Left lung (tissue), 14 donors: ENCODE measurements at places on chromosomes 7 and 10.

DNA sequence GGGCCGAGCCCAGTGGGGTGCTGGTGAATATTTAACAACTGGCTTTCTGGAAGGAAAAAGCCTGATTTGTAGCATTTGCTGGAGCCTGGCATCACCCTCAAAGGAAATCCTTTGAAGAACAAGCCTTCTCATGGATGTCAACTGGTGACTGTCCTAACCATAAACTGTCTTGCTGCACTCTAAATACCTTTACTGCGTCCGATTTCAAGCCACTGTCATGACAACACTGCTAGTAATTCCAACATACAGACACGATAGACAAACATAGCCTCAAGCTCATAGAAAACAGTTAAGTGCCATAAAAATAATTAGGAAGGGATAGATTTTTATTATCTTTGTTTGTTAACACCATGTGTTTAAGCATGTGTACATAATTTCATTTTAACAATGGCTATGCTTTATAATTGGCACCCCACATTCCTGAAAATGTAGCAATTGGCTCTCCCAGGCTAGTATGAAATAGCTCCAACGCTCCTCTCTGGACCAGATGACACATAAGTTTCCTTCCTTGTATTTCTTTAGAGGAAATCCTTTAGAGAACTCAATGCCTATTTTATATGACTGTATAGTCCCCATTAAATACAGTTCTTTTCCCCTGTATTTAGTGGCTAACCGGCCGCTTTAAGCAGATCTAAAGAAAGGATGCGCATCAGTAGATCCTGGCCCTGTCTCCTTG, 273.4 kb downstream of the PRPF18 start:
- no peaks in the 10 kb centered on the region for H3K36me3 ChIP-seq
- no peak for DNase-seq
- no peaks in the 10 kb centered on the region for H3K4me1 ChIP-seq
- H3K4me3 ChIP-seq, result no peak overlapping the region
- no peaks in the 10 kb centered on the region for H3K27me3 ChIP-seq
- H3K27ac ChIP-seq, result no peak overlapping the region

DNA sequence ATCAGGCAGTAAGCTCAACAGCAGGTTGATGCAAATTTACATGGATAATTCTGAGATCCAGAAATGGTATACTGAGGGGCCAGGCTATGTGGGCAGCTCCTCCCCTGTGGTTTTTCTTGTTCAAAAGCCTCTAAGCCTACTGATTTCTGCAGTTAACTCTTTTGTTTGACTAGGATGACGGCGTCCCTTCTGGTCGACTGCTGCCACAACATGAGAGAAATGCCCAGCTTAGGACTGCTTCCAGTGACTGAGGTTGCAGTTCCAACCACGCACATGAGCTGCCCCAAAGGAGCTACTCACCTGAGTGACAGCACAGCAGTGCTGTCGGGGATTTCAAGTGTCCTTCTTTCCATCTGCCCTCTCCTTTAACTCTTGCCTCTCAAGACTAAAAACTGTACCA, 973.0 kb upstream of the GHITM start:
- H3K4me3 ChIP-seq, result no peak overlapping the region
- H3K4me1 ChIP-seq, result no peaks in the 10 kb centered on the region
- no peaks in the 10 kb centered on the region for H3K27me3 ChIP-seq
- H3K27ac ChIP-seq, result no peak overlapping the region

DNA sequence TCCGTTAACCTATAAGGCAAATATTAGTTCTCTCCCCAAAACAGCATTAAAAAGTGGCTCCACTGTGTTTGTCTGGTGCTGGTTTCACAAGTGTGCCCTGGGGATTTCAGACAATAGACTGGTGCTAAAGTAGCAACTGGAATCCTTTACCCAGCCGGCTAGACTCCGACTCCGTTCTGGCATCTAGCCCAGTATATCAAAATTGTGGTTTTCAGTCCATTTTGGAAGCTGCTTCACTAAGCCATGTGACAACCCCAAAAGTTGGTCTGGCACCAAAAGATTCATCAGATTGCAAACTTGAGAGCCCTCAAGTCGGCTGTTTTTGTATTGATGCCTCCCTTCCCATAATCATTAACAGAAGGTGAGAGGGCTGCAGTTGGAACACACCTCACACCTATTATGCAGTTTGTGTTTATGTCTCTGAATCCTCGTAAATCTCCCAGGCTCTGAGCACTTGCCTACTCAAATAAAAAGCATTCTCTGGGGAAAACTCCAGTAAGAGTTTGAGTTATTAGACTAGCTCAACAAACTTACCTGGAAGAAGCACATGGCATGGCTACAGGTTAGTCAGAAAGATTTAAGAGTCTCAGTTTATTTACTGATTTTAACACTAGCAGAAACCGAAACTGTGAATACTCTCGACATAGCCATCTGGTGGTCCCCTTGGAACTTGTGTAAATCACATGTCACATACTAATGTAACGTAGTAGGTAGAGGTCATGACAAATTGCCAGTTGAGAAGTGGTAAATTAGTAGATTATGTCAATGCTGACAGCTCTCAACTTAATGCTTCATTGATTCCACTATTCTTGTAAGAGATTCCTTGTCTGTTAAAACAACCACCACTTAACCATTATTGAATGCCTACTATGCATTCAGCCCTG, 14.8 kb upstream of the WNT16 start:
- no peak overlapping the region for H3K27ac ChIP-seq
- no peaks in the 10 kb centered on the region for H3K36me3 ChIP-seq
- no peaks in the 10 kb centered on the region for H3K4me1 ChIP-seq
- H3K27me3 ChIP-seq, result no peaks in the 10 kb centered on the region
- no peak overlapping the region for H3K4me3 ChIP-seq
- no peak for DNase-seq

DNA sequence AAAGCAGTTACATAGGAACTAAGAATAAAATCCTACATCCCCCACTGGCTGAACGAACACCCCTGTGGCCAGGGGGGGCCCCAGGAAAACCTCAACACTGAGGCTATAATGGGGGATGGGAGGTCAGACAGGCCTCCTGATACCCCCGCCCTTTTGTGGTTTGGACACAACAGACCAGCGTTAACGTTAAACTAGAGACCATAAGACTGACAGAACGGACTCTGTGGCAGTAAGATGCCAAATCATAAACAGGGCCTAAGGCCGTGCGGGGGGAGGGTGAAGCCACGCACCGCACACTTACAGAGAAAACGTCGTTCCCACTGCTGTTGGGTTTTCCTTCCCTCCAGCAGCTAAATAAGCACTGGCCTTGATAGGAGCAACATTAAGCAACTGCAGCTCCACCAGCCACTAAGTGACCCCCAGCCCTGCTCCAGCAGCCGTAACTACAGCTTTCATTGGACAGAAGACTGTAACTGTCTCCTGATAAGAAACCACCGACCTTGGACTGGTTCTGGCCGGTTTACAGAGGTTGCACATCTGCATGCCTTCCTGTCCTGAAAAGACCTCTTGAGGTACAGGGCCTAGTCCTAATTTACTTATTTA, 3.4 kb upstream of the PPP2R2D start:
- no peak overlapping the region for H3K27ac ChIP-seq
- peaks cover 15% of the 10 kb centered on the region for H3K4me1 ChIP-seq
- H3K27me3 ChIP-seq, result peaks cover 26% of the 10 kb centered on the region
- no peaks in the 10 kb centered on the region for H3K36me3 ChIP-seq

DNA sequence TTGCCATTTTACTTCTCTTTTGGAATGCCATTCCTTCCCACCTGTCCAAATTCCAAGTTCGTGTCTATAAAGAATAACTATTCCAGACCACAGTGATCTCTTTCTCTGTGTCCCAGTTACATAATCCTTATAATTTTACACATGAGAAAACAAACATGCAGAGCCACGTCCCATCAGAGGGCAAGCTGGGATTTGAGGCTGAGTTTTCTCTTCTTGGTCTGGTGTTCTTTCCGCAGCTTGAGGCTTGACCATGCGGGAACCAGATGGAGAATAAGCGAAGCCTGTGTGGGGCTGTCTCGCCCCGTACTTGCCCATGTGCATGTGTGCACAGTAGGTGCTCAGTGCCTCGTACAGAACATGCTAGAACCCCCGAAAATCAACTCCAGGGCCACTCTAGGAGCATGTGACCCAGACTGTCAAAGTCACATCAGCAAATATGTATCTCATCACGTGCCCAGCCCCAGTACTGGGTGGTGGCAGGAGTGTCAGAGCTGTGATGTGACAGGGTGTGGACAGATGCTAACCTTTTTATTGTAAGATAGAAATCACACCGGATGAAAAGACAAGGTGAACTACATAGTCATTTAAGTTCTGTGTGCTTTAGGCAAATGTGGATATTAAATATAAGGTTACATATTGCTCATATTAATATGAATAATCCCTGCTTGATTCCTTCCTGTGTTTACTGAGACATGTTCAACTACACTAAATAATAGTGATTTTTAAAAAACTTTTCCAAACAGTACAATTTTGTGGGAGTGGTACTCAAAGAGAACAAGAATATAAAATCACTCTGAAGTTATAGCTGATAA, 3.2 kb downstream of the INSIG1 start:
- H3K4me3 ChIP-seq, result peak overlapping the region; percentile 95
- no peak overlapping the region for H3K27ac ChIP-seq
- no peaks in the 10 kb centered on the region for H3K27me3 ChIP-seq
- H3K4me1 ChIP-seq, result no peaks in the 10 kb centered on the region

GRCh38 chr10:105743343-105744056, 1102.4 kb downstream of the SORCS3 start:
- no peak for DNase-seq
- H3K27me3 ChIP-seq, result no peaks in the 10 kb centered on the region
- H3K4me3 ChIP-seq, result no peak overlapping the region
- H3K27ac ChIP-seq, result no peak overlapping the region
- H3K36me3 ChIP-seq, result no peaks in the 10 kb centered on the region

DNA sequence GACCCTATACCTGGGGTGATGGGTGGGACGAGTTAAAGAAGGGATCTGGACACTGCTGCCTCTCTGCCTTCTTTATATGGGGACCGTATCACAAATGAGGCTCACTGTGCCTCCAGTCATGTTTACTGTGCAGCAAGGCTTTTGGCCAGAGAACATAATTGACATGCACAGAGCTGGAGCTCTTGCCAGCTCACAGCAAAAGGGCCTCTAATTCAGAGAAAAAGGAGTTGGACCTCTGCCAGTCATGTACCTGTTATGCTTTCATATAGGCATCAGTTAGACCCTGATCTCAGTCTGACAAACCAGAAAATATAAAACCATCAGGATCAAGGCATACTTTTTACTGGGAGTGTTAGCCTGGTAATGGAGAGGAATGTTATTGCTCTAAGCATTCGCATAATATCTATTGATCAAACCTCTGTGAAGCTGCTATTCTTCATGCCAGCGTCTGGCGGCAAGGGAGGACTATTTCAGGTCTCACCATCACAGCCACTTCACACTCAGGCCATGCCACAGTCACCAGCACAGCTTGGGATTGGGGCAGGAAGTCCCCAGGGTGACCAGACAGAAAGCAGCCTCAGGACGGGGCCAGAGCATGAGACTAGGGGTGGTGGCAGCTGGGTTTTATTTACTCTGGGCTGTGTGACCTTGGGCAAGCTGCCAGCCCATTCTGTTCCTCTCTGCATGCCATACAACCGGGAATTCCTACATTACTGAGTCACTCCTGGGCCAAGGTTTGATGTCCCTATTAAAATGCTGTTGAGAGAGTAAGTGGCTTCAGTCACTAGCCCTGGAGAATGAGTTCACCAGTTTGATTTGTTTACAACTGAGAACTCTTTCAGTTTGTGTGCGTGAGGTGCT, 90.1 kb downstream of the NPSR1 start:
- H3K36me3 ChIP-seq, result no peaks in the 10 kb centered on the region
- peak; percentile 68 for DNase-seq
- H3K4me1 ChIP-seq, result peaks cover 16% of the 10 kb centered on the region
- H3K27ac ChIP-seq, result peak overlapping the region; percentile 35
- no peak overlapping the region for H3K4me3 ChIP-seq
- no peaks in the 10 kb centered on the region for H3K27me3 ChIP-seq

DNA sequence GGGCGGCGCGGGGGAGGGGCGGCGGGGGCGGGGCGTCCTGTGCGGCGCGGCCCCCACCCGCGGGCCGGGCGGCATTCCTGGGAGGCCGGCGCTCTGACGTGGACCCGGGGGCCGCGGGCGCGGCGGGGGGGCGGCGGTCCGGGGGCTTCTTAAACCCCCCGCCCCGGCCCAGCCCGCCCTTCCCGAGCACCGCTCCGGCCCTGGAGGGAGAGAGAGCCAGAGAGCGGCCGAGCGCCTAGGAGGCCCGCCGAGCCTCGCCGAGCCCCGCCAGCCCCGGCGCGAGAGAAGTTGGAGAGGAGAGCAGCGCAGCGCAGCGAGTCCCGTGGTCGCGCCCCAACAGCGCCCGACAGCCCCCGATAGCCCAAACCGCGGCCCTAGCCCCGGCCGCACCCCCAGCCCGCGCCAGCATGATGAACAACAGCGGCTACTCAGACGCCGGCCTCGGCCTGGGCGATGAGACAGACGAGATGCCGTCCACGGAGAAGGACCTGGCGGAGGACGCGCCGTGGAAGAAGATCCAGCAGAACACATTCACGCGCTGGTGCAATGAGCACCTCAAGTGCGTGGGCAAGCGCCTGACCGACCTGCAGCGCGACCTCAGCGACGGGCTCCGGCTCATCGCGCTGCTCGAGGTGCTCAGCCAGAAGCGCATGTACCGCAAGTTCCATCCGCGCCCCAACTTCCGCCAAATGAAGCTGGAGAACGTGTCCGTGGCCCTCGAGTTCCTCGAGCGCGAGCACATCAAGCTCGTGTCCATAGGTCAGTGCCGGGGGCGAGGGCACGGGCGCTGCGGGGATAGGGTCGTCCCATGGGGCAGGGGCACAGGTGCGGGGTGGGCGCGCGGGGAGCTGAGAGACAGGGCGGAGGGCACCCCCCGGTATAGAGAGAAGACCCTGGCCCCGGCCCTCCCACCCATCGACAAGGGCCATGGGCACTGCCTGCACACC, at the start of gene FLNC:
Gene FLNC (plus strand): TSS at position 176 of the 947 bp plus-strand sequence. CDS start 232 bp downstream, at position 408.
- H3K36me3 ChIP-seq, result no peaks in the 10 kb centered on the region
- H3K4me3 ChIP-seq, result peak within 1 kb of the TSS; percentile 47
- H3K27me3 ChIP-seq, result peaks cover 77% of the 10 kb centered on the region
- peaks cover 31% of the 10 kb centered on the region for H3K4me1 ChIP-seq

DNA sequence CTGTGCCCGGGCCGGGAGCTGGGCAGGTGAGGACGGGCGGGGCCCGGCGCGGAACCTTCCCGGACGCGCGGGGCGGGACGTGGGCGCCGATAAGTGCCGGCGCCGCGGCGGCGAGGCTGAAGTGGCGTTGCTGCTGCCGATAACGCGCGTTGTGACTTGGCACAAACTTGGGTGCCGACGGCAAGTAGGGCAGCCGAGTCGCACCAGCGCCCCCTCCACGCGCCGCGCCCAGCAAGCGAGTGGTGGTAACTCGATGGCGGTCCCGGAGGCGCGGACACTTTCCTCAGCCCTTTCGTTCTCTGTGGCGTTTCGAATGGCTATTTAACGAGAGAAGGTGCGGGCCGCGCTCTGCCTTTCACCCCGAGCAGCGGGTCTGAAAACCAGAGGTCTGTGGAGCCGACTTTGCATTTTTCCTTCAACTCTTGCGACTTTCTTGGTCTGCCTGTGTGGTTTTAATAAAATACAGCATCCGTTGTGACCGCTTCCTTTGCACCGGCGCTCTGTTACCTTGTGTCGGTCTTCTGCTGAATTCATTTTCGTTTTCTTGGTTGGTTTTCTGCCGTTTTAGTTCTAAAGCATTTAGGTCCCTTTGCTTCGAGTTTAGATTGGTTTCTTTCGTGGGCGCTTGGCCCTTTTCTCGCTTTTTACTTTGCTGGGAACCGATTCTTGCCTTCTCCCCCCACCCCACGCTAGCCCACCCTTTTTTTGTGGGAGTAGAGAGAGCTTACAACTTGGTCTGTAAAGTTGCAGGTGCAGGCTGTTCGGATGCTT, 701 bp downstream of the STK17A start:
- H3K27ac ChIP-seq, result peak overlapping the region; percentile 91
- peak overlapping the region; percentile 90 for H3K4me3 ChIP-seq
- peaks cover 4% of the 10 kb centered on the region for H3K4me1 ChIP-seq
- DNase-seq, result peak; percentile 94
- peaks cover 7% of the 10 kb centered on the region for H3K27me3 ChIP-seq

- no peak overlapping the region for H3K4me3 ChIP-seq
- H3K4me1 ChIP-seq, result no peaks in the 10 kb centered on the region
- no peaks in the 10 kb centered on the region for H3K27me3 ChIP-seq
- no peaks in the 10 kb centered on the region for H3K36me3 ChIP-seq
- no peak overlapping the region for H3K27ac ChIP-seq
- no peak for DNase-seq
Observed at GRCh38 chr7:122790591-122790990, 87.9 kb upstream of the RNF148 start.
